BJ (cell line): ENCODE measurements at places on chromosomes 7 and 10.

GRCh38 chr7:27586825-27587224 is 75.9 kb downstream of the HIBADH start:
- DNase-seq: no peak

- DNase-seq: no peak
Measured at GRCh38 chr7:20151708-20152456, 65.3 kb downstream of the MACC1 start.

GRCh38 chr7:117148971-117149370 is 173.9 kb downstream of the WNT2 start:
- no peak for DNase-seq

- DNase-seq: no peak
Measured at GRCh38 chr7:71829515-71829914, 582.6 kb downstream of the CALN1 start.

GRCh38 chr10:89153116-89153515 is 54.0 kb downstream of the CH25H start:
- DNase-seq: no peak

DNA sequence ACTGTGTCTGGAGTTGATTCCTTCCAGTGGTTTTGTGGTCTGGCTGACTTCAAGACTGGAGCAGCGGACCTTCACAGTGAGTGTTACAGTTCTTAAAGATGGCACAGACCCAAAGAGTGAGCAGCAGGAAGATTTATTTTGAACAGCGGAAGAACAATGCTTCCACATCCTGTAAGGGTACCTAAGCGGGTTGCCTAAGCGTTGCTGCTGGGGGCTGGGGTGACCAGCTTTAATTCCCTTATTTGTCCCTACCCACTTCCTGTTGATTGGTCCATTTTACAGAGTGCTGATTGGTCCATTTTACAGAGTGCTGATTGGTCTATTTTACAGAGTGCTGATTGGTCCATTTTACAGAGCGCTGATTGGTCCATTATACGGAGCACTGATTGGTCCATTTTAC is 13.2 kb downstream of the AKR1B15 start:
- no peak for DNase-seq

- DNase-seq: no peak
Measured at GRCh38 chr10:71065659-71066058, 146.7 kb upstream of the UNC5B start.
